Stimulated activated CD8-positive, alpha-beta memory T cell treated with anti-CD3 and anti-CD28 coated beads, Interleukin-7, amount 100 ng/mL, for 1 hour (primary cell): ENCODE measurements at places on chromosomes 13 and 19.

- DNase-seq: no peak
Measured at GRCh38 chr19:7386308-7386707, 37.6 kb downstream of the ARHGEF18 start.

DNA sequence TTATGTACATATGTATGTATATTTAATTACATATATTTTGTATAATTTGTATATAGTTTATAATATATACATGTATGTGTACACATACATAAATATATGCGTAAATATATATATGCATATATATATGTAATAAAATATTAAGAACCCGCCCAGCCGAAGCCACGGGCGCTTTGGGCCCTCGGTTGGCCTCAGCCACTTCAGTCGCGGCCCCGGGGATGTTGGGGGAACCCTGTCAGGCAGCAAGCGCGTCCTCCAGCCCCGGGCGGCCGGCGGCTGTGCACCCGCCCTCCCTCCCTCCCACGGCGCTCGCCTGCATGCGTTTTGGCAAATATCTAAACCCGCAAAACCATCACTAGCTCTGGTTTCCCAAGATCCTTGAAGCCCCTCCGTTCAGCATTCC is 7.9 kb upstream of the ZNF606 start:
- no peak for DNase-seq

GRCh38 chr13:26228096-26228495 is 6.0 kb upstream of the RNF6 start:
- no peak for DNase-seq

GRCh38 chr19:885536-886224 is 7.3 kb downstream of the MED16 start:
- no peak for DNase-seq

- no peak for DNase-seq
Measured at GRCh38 chr19:30662211-30662861, 290.2 kb downstream of the ZNF536 start.

DNA sequence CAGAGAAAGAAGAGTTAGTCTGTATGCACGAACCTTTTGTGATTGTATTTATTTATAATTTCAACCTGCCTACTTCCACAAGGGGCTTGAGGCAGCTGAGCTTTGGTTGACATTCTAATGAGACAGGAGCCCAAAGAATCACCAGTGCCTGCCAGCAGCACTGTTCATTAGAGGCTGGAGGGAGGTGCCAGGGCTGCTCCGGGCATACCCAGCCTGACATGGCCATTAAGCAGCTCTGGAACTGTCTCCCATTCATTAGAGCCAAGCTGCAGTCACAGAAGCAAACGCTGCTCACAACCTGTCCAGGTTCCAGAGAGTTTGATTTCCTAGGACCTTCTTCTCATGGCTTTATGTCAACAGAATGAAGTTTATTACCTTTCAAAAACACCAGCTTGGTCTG is 425.5 kb downstream of the RFC3 start:
- no peak for DNase-seq

GRCh38 chr19:54257116-54257480 is at the start of gene LILRB5:
Gene LILRB5 (minus strand): TSS chr19:54257273. CDS start chr19:54257193, 80 bp downstream.
- DNase-seq: no peak

GRCh38 chr13:33794576-33794975 is 23.4 kb upstream of the RFC3 start:
- DNase-seq: no peak
